ENCODE measurements at places on chromosomes 2 and 18.

- no peak for DNase-seq
Measured at GRCh38 chr2:218319813-218320365, 27.6 kb upstream of the TMBIM1 start.

DNA sequence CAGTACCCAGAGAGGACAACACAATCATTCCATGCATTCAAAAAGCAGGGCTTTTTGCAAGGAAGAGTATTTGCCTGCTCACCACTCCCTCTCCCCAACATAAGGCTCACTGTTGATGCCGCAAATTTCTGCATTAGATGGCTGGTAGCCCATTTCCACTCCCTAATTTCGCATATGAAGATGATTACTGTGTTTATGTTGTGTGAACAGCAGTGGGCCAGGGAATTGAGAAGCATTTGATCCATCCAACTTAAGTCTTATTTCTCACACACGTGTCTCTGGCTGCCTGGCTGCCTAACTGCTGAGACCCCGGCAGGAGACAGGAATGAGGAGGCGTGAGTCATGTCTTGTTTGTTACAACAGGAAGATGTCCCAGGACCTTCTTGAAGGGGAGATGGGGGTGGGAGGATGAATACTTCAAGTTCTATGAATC is 294.1 kb downstream of the ALK start:
- no peak for DNase-seq

- no peak for DNase-seq
Measured at GRCh38 chr2:75524276-75524911, 36.3 kb downstream of the EVA1A start.

GRCh38 chr2:176139661-176140512 is 10.4 kb downstream of the HOXD8 start:
- DNase-seq: no peak

GRCh38 chr2:46146866-46147502 is 150.2 kb upstream of the EPAS1 start:
- DNase-seq: no peak

DNA sequence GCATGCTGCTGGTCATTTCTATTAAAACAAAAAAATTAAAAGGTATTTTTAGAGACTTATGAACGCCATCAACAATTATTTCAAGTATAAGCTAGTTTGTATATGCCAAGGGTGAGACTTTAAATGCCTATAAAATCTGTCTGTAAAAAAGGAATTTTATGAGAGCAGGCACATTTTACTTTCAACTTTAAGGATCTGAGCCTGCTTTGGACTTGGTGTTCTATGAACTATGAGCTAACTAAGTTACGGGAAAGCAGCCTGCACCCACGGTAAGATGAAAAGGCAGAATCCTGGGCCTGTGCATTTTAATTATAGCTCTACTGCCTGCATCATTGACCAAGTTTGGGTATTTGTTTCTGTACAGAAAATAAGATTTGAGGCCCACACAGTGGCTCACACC is 95.4 kb downstream of the PLEKHM3 start:
- no peak for DNase-seq

DNA sequence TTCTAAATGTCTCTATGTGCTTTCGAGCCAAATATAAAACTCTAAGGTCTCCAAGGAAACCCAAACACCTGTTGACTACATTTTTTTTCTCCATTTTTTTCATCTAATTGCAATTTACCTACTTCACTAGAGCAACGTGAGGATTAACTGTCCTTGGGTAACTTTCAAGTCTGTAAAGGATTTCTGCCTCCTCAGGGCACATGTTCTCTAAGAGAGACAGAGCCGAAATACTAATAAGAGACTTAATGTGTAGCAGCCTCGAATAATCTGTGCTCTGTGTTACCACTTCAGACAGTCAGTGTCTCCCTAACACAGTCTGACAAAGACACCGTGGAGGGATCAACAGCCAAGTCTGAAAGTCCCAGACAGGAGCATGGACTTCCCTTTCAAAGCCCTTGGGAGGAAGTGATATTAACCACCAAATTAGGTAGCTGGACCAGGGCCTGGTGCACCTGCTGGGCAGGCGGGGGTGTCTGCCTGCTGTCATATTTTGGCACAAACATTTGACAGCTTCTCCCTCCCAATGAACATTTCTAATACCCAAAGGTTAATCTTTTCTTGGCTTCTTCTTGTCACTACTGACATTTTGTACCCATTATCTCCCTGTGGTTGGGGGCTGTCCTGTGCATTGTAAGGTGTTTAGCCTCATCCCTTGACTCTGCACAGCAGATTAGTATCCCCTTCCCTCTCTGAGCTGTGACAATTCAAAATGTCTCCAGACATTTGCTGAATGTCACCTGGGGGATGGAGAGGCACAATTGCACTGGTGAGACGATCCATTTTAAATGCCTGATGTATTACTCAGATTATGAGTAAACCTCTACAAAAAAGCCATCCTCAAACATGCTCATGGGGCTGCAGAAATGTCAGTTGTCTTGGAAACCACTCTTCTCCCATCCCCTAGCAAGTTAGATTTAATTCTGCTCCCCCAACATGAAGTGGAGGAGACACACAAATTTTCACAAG is 45.7 kb upstream of the LYPD1 start:
- DNase-seq: no peak

GRCh38 chr2:27186613-27187345 is 25.1 kb upstream of the ATRAID start:
- no peak for DNase-seq

GRCh38 chr2:55556809-55557208 is 37.3 kb downstream of the CFAP36 start:
- no peak for DNase-seq

- no peak for DNase-seq
Measured at GRCh38 chr2:186064507-186064906, 325.9 kb downstream of the FSIP2 start.

- no peak for DNase-seq
Measured at GRCh38 chr18:79510046-79510685, 114.4 kb downstream of the NFATC1 start.

DNA sequence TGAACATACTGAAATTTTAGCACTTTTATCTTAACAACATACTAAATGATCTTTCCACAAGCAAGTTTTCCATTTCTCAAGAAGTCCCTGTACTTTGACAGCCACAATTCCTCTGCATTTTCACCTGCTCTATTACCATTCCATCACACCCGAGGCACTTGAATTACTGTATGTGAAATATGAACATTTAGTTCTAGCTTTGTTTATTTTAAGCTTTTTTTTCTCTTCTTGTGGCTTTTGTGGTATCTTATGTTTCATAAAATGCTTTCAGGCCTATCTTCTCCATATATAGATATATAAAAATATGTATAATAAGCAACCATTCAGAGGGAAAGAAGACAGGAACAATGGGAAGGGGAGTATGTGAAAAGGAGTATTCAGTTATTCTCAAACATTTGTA is 693.9 kb downstream of the SATB2 start:
- no peak for DNase-seq

- no peak for DNase-seq
Measured at GRCh38 chr2:131567891-131568290, 40.2 kb downstream of the CCDC74A start.

DNA sequence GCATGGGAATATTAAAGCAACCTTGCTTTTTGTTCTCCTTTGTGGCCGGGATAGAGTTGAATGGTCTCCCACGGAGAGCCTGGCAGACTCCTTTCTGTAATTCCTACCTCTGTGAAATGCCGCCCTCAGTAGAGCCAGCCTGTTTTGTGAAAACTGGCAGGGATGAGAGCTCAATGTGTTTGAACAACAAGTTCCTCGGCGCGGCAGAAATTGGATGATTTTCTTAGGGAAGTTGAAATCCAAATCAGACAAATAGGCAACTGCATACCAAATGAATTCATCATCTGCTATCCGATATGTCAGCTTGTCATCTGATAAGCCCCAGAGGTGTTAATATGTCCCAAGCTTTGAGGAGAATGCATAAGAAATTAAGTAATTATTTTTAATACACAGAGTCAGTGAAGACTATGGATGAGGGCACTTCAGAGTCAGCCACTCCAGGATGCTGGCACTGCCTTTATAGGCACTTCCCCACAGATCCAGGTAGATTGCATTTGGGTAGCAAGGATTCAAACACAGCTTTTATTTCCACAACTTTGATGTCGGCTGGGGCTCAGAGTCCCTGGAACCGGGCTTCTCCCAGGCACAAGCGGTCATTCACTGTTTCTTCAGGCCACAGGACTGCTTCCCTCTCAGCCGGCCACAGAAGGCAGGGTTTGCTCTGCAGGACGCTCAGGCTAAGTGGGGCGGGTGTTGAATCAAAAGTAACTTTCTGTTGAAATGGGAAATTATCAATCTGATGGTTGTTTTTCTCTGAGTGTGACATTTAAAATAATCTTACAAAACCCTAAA is 82.8 kb upstream of the REV1 start:
- no peak for DNase-seq

- DNase-seq: no peak
Measured at GRCh38 chr18:3598581-3598980, 148.6 kb downstream of the TGIF1 start.

- DNase-seq: no peak
Measured at GRCh38 chr2:237962432-237963084, 4.3 kb upstream of the UBE2F start.

DNA sequence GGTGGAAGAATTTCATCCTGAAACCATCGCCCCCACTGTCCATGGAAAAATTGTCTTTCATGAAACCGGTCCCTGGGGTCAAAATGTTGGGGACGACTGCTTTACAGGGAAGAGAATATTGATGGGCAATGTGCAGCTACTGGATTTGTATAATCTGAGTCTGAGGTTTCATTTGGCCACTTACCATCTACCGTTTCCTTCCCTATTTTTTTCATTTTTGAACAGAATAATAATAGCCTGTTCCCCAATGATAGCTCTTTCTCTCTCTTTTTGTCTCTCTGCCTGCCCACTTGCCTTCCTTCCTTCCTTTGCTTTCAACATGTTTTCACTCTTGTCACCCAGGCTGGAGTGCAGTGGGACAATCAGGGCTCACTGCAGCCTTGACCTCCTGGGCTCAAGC is 78.3 kb upstream of the TLK1 start:
- no peak for DNase-seq

GRCh38 chr2:29079887-29080286 is 5.6 kb upstream of the PCARE start:
- no peak for DNase-seq

DNA sequence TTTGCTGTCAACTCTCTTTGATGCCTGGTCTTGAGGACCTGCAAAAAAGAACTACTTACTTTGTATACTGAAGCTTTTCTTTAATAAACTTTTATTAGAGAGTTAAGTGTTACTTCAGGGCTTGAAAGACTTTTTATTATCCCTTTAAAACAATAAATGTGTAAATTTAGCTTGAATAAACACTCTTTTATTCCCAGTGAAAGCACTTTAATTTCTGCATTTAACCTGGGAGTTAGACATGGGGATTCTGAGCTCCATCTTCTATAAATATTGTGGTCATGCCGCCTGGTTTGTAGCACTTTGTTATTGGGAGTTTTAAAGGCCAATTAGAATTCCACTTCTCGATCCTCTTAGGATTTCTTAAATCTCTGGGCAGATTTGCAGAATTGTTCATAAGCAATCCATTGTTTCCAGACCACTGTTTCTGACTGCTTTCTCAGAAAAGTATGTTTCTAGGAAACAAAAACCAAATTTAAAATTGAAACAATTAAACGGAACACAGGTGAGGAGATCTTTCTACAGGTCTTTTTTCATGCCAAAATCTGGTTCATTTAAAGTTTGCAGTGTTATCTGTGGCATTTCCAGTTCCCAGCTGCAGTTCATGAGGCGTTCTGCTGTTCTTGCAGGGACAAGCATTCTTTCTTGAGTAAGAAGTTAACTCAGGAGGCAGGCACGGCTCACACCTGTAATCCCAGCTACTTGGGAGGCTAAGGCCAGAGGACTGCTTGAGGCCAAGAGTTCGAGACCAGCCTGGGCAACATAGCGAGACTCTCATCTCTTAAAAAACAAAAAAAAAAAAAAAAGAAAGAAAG is 18.1 kb upstream of the E2F6 start:
- no peak for DNase-seq

- no peak for DNase-seq
Measured at GRCh38 chr2:62817995-62818713, 112.6 kb downstream of the EHBP1 start.

DNA sequence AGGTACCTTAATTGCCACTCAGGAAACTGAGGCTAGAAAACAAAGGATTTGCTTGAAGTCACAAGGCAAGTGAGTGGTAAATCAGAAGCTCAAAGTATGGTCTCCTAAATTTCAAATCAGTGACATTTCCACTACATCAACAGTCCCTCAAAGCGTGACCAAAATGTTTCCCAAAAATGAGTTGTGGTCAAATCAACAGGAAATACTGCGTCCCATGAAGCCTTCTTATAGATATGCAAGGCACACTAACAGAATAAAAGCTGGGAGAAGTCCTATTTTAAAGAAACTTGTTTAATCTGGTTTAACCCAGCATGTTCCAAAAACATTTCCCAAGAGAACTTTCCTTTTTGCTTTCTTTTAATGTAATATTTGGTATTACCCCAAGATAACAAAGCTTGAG is 249.4 kb downstream of the EXOC6B start:
- DNase-seq: no peak

DNA sequence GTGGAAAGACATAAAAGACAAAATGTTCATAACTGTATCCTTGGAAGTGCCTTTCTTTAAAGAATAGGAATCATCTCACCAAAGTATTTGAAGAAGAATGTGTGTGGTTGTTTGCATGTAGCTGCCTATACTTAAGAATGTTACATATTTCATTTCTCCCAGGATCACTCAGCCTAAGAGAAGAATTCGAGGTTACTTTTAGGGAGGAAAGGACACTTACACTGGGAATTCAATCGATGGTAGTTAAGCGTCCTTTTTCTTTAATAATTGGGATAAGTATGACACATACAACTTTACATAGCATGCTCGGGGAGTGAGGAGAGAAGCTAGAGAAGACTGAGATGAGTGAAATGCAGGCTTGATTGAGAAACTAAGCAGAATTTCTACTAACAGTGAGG is 22.0 kb upstream of the CYP1B1 start:
- DNase-seq: no peak

DNA sequence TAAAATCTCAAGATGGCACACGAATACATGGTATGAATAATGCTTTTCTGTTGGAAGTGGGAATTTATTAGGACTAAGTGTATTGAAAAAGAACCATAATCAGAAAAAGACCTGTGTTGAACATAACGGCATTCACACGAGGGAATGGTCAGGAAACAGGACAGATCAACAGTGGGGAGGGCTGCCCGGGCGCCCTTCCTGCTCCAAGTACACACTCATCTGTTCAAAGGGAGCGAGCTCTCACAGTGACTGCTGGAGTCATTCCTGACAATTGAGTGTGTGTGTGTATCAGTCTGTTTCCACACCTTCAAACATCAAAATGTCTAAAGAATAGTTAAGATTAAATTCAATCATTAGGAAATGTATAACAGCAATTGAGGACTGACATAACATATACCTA is 167.2 kb downstream of the HDAC4 start:
- no peak for DNase-seq

DNA sequence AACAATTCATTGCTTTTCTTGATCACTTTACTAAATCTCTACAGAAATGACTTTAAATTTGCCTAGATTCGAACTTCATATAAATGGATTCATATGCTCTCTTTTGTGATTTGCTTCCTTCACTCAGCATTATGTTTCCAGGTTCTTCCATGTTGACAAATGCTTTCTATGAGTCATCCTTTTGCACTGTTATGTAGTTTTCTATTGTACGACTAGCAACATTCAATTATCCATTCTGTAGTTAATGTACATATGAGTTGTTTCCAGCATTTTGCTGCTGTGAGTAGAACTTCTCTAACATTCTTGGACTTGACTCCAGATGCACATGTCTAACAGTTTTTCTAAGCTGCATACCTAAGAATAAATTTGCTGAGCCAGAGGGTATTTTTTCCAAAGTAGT is 66.5 kb upstream of the NEUROD1 start:
- no peak for DNase-seq

Measured in stimulated activated CD4-positive, alpha-beta T cell treated with anti-CD3 and anti-CD28 coated beads, Interleukin-12 subunit alpha, Interleukin-12 subunit beta, amount 100 ng/mL, for 4 hours (primary cell).